ENCODE measurements at places on chromosomes 5 and 9.

DNA sequence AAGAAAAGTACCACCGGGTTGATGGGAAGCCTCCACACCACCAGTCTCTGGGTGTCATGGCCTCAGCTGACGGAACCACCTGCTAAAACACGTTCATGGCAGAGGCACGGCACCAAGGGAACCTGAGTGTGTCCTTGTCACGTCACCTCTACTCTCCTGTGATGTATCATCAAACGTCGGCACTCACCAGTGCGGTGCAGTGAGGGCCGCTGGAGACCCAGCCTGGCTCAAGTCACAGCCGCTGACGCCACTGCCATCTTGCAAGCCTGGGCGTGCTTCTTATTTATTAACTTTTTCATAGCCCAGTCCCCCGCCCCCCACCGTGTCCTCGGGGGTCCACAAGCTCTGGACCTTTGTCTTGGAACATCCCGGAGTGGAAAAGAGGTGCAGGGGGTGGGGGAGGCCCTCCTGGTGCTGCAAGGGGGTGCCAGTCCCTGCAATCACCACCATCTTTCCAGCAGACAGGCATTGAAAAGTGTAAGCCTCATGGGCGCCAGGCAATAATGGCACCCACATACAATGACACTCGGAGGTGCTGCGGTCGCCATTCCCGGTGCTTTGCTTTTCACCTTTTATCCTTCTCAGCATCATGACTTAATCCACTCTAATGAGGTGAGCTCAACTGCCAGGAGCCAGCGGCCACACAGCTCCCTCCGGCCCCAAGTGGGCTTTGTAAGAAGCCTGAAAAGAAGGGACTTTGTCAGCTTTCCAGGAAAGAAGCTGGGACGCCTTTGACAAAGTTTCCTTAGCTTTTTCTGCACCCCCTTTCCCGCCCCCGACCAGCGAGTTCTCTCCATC lies 202.3 kb upstream of the IRX1 start:
- no peak for DNase-seq

DNA sequence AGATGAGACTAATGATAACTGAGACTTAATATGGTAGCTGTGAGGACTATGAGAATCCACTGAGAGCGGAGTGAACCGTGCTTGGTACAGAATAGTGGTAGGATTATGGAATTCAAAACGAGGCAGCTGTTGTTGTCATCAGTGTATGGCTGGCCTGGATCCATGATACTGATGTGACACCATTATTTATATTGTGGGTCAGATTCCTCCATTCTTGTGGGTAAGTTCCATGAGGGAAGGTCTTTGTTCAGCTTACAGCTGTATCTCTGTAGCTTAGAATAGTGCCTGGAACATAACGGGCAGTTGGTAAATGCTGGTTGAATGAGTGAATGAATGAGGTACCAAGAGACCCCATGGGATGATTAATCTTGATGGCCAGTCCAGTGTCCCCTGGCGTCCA lies 61.8 kb downstream of the ACER2 start:
- no peak for DNase-seq

DNA sequence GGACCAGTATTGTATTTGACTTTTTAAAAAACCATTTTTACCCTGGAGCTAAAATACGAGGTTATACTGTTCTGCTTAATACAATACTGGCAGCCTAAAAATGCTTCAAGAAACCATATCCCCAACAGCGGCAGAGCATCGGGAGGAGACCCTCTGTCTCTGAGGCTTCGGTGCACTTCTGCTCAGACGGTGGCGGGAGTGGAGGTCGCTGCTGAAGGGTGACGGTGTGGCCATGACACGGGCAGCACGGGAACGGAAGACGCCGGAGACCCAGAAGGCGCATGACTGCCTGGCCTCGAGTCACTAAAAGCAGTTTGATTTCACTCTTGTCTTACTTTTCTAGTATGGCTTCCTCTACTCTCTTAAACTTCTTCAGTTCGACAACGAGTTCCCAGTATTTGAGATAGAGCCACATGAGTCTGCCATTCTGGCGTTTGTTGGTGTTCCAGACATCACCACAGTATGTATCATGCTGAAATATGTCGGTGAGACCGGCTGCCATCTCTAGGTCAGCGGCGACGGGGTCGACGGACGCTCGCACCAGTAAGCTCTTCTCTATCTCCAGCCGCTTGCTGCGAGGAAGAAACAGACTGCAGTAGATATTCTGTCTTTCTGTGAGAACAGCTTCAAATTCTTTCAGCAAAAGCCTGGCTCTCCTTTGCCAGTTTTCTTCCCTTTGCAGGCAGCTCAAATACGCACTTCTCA lies 12.8 kb downstream of the CCDC127 start:
- no peak for DNase-seq

- no peak for DNase-seq
These were observed 1.9 kb downstream of the LPAR1 start for GRCh38 chr9:111036429-111036789.

- DNase-seq = no peak
These were observed 294.5 kb downstream of the CTNND2 start for GRCh38 chr5:11609570-11610303.

- peak; percentile 13 for DNase-seq
These were observed 193.2 kb downstream of the MAPKAP1 start for GRCh38 chr9:125513668-125514413.

- DNase-seq = no peak
These were observed 78.7 kb upstream of the ACTBL2 start for GRCh38 chr5:57561231-57561842.

DNA sequence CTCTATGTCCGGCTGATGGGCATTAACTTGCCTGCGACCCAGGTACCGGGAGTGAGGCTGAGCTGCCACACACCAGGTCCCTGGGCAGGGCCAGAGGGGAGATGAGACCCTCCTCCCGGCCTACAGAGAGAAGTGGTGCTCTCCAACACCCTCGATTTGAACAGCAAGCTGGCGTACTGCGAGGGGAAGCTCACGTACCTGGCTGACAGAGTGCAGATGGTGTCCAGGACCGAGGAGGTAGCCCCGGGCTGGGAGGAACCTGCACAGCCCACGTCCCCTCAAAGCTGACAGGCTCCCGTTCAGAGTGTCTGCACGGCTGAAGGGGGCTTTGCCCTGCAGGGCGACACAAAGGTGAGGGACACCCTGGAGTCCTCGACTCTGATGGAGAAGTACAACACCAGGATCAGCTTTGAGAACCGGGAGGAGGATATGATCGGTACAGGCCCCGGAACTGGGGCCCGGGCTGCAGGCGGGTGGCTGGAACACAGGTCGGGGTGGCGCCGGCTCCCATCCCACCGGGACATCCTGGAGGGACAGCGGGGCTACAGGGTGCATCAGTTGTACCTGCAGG lies 1.0 kb upstream of the RABL6 start:
- DNase-seq = no peak

GRCh38 chr9:115717298-115717697 lies 436.3 kb upstream of the PAPPA start:
- no peak for DNase-seq

DNA sequence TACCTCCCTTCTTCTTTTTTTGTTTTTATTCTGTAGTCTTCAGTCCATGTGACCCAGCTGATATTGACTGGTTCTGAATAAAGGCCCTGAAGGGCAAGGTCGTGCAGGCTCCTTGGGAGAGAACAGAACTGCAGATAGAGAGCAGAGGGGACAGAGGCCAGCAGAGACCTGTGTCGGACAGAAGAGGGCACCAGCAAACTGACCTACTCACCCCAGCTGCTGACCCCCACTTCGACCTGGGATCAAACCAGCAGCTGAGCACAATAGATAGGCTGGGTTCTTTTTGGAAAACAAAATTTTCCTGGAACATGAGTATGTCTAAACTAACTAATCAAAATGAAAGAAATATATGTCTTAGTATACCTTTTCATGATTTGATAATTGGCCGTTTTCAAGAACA lies 695.1 kb downstream of the NR2F1-AS1 start:
- no peak for DNase-seq

GRCh38 chr5:25851301-25851700 lies 1187.1 kb downstream of the CDH9 start:
- no peak for DNase-seq

DNA sequence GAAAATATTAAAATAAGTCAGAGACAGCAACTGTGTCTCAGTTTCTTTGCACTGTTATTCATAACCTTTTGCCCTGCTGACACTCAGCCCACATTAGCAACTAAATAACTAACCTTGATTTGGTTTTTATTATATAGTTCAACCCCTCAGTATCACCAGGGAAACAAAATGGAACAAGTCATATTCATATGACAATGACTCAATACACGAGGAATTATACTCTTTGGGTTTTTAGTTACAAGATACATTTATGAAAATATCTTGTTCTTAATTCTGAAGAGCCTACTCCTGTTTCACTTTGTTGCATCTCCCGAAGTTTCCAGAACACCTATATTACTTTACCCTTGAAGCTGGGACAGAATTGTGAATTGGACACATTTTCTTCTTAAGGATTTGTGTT lies 845.4 kb downstream of the EFNA5 start:
- DNase-seq = no peak

DNA sequence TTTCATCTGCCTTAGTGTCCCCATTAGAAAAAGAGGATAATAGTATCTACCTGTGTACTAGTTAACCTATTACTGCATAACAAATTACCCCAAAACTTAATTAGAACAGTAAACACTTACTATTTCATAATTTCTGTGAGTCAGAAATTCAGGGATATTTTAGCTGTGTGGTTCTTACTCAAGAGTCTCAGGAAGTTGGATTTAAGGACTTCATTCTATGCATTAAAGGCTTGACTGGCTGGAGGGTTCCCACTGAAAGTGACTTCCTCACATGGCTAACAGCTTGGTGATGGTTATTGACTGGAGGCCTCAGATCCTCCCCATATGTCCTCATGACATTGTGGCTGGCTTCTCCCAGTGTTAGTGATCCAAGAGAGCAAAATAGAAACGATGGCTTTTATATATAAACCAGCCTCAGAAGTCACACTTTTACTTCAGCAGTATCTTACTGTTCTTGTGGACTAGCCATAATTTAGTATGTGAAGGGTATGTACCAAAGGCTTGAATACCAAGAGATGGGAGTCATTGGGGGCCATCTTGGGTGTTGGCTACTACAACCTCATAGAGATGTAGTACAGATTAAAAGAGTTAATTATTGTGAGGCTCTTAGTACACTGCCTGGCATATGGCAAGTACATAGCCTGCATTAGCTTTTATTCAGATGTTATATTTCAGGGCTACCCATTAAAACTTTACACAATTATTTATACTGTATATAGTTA lies 9.9 kb downstream of the RAD23B start:
- no peak for DNase-seq

- no peak for DNase-seq
These were observed 199.8 kb downstream of the ZNF608 start for GRCh38 chr5:124546643-124547042.

DNA sequence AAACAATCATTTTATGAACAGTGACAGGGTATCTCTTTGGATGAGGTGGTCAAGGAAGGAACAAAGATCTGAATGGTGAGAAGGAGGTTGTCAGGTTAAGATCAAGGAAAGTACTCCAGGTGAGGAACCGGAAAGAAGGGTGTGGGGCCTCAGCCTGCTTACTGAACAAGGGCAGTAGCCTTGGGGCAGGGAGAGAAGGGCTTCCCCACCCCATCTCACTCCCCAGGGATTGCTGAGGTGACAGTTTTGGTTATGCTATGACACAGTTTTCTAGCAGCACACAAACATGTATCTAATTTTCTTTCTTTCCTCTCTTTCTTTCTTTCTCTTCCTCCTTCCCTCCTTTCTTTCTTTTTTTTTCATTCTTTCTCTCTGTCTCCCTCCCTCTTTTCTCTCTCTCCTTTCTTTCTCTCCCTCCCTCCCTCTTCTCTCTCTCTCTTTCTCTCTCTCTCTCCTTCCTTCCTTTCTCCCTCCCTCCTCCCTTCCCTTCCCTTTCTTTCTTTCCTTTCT lies 4.1 kb upstream of the HDHD3 start:
- no peak for DNase-seq

GRCh38 chr9:96476013-96476412 lies 26.0 kb downstream of the HABP4 start:
- no peak for DNase-seq

DNA sequence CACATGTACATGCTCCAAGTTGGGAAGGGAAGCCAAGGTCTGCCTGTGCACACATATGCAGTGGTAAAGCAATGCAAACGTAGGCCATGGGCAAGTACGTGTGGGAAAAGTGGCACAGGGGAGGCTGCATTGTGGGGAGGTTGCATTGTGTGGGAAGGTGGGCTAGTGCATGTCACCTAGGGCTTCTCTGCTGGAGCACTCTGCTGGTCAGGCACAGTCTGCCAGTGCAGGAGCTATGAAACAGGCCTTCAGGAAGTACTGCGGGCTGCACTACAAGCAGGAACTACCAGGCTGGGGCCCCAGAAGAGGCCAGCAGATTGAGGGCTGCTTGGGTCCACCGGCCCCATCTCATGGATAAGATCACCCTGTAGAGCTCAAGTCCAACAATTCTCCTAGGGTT lies 1694.6 kb upstream of the CDH6 start:
- no peak for DNase-seq

DNA sequence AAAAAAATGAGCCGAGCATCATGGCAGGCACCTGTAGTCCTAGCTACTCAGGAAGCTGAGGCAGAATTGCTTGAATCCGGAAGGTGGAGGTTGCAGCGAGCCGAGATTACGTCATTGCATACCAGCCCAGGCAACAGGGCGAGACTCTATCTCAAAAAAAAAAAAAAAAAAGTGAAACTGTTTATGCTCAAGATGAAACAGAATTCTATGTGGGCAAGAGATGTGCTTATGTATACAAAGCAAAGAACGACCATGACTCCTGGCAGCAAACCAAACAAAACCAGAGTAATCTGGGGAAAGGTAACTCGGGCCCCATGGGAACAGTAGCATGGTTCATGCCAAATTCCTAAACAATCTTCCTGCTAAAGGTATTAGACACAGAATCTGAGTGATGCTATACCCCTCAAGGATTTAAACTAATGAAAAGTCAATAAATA lies 32.6 kb upstream of the PLAC8L1 start:
- no peak for DNase-seq

- no peak for DNase-seq
These were observed 103.0 kb upstream of the ERCC6L2 start for GRCh38 chr9:95772320-95773052.

DNA sequence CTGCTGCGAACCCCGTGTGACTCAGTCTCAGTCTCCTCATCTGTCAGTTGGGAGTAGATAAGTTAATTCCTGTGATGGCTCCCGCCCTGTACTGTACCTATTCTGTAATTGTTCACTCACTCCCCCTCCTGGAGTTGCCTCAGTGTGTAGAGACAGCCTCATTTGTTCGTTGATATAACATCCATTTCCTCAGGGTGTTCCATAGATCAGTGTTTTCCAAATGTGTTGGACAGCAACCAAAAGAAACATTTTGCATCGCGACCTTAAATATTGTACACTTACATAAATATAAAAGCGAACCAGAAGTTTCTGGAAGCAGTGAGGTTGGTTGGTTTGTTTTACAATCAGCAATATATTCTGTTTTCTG lies 698 bp downstream of the NFX1 start:
- no peak for DNase-seq

- DNase-seq = no peak
These were observed 94.0 kb downstream of the RCL1 start for GRCh38 chr9:4886698-4887097.

DNA sequence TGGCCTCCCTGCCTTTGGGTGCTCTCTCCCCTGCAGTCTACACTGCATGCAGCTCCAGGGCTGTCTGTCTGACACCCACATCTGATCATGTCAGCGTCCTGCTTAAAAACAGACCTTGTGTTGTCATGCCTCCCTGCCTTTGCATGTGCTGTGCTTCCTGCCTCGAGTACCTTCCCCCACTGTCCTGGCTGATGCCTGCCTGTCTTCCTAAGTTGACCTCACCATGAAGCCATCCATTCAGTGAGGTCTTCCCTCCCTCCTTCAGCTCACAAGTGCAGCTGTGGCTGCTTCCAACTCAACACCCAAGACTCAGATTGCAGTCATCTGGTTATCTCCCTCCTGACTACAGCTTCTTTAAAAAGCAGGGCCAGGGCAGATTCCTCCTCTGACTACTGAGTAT lies 5.5 kb downstream of the ANGPTL2 start:
- no peak for DNase-seq

- DNase-seq = no peak
These were observed 207.8 kb downstream of the SEMA5A start for GRCh38 chr5:9337928-9338595.

Measured in activated T-helper 2 cell treated with anti-CD3 and anti-CD28 coated beads, Interferon-gamma antibody, Interleukin-2, Interleukin-4, amounts not matched to agents 10 μg/mL and 5 μg/mL and 100 μg/mL, durations not matched to agents 14 hours and 24 hours and 36 hours (primary cell).